A549 treated with Hydrocortisone at 1 μM for 4 hours (cell line): ENCODE measurements at places on chromosomes 2 and 18. TPM values are rescaled to one million over a fixed set of nuclear protein-coding genes. Genes with fewer than 3 reads are reported as not detected.

KYNU gene
- total RNA-seq = 232 to 288 TPM (median 242 TPM) in 5 replicates

CNOT9 gene
- total RNA-seq = 39.2 to 42.4 TPM (median 40.4 TPM) in 5 replicates

CACNB4 gene
- total RNA-seq = 0.09 to 0.26 TPM (median 0.15 TPM) in 5 replicates

LYPD1 gene
- 14.6 to 20.6 TPM (median 15.7 TPM) in 5 replicates for total RNA-seq

SH3RF3 gene
- 0.54 to 0.66 TPM (median 0.62 TPM) in 5 replicates for total RNA-seq

SNTG2 gene
- not detected in 5 replicates for total RNA-seq

ARHGEF33 gene
- total RNA-seq = 0.02 to 0.05 TPM (median 0.02 TPM) in 4 of 5 replicates, not detected in the other

HRH4 gene
- not detected in 5 replicates for total RNA-seq

ACADL gene
- total RNA-seq = 0.08 to 0.15 TPM (median 0.14 TPM) in 5 replicates

CHMP3 gene
- total RNA-seq = 116 to 149 TPM (median 121 TPM) in 5 replicates

HOXD13 gene
- 0.13 to 0.26 TPM (median 0.15 TPM) in 5 replicates for total RNA-seq

ADGRF3 gene
- 0.06 to 0.29 TPM (median 0.15 TPM) in 5 replicates for total RNA-seq

ATP8B1 gene
- total RNA-seq = 6.0 to 8.9 TPM (median 6.8 TPM) in 5 replicates

PLA2R1 gene
- total RNA-seq = 1.6 to 2.7 TPM (median 2.4 TPM) in 5 replicates

LRP1B gene
- under 0.01 TPM in 1 of 5 replicates, not detected in the others for total RNA-seq

SCN1A gene
- total RNA-seq = not detected in 5 replicates

PTRHD1 gene
- total RNA-seq = 37.9 to 69.7 TPM (median 66.6 TPM) in 5 replicates

TMEM131 gene
- 11.5 to 16.1 TPM (median 14.9 TPM) in 5 replicates for total RNA-seq

CPO gene
- not detected in 5 replicates for total RNA-seq

PAIP2B gene
- 0.22 to 0.31 TPM (median 0.27 TPM) in 5 replicates for total RNA-seq

SLC16A14 gene
- 0.75 to 1.4 TPM (median 0.83 TPM) in 5 replicates for total RNA-seq

COL6A3 gene
- total RNA-seq = 0.14 to 0.43 TPM (median 0.36 TPM) in 5 replicates

CCNT2 gene
- 7.9 to 10.7 TPM (median 10.1 TPM) in 5 replicates for total RNA-seq

ACOXL gene
- total RNA-seq = not detected in 5 replicates

GPBAR1 gene
- 0.14 to 0.29 TPM (median 0.18 TPM) in 5 replicates for total RNA-seq

ABCB11 gene
- 0.02 to 0.13 TPM (median 0.03 TPM) in 5 replicates for total RNA-seq

ABCG5 gene
- not detected in 5 replicates for total RNA-seq

HSBP1L1 gene
- total RNA-seq = 9.4 to 14.5 TPM (median 13.6 TPM) in 5 replicates

PTPN18 gene
- 27.1 to 30.5 TPM (median 29.6 TPM) in 5 replicates for total RNA-seq

AGXT gene
- total RNA-seq = not detected in 5 replicates

TUBA4B gene
- 0.15 to 0.33 TPM (median 0.20 TPM) in 5 replicates for total RNA-seq

CHRND gene
- total RNA-seq = not detected in 5 replicates

ZBTB7C gene
- 0.18 to 0.36 TPM (median 0.26 TPM) in 5 replicates for total RNA-seq

GKN1 gene
- total RNA-seq = 0.37 to 0.94 TPM (median 0.48 TPM) in 5 replicates

GAREM1 gene
- total RNA-seq = 4.6 to 6.4 TPM (median 5.2 TPM) in 5 replicates

ANKRD29 gene
- 12.4 to 18.9 TPM (median 18.0 TPM) in 5 replicates for total RNA-seq

ANKRD30BL gene
- not detected in 5 replicates for total RNA-seq

CPS1 gene
- total RNA-seq = 10.9 to 18.3 TPM (median 14.1 TPM) in 5 replicates

ELOA2 gene
- total RNA-seq = not detected in 5 replicates

TDRD15 gene
- not detected in 5 replicates for total RNA-seq

ABCA12 gene
- total RNA-seq = 0.17 to 0.24 TPM (median 0.23 TPM) in 5 replicates

CD8A gene
- total RNA-seq = 0.20 to 0.47 TPM (median 0.32 TPM) in 5 replicates

ABCG8 gene
- total RNA-seq = 0.01 TPM in 1 of 5 replicates, not detected in the others

RAPGEF4 gene
- total RNA-seq = 0.07 to 0.31 TPM (median 0.21 TPM) in 5 replicates

BOLL gene
- not detected in 5 replicates for total RNA-seq

CIB4 gene
- 0.16 to 0.40 TPM (median 0.24 TPM) in 3 of 5 replicates, not detected in the others for total RNA-seq

RUFY4 gene
- total RNA-seq = 0.09 TPM in 1 of 5 replicates, not detected in the others

SPIRE1 gene
- total RNA-seq = 12.7 to 21.2 TPM (median 16.0 TPM) in 5 replicates

NYAP2 gene
- total RNA-seq = 0.02 TPM in 1 of 5 replicates, not detected in the others

PHOSPHO2 gene
- 1.7 to 3.8 TPM (median 3.0 TPM) in 5 replicates for total RNA-seq

RPIA gene
- 26.4 to 29.3 TPM (median 27.4 TPM) in 5 replicates for total RNA-seq

CTAGE1 gene
- not detected in 5 replicates for total RNA-seq

C1QL2 gene
- total RNA-seq = 0.37 to 0.61 TPM (median 0.48 TPM) in 5 replicates

GPR45 gene
- not detected in 5 replicates for total RNA-seq

CCDC74B gene
- total RNA-seq = 4.2 to 6.9 TPM (median 6.5 TPM) in 5 replicates
